Activated CD4-positive, alpha-beta memory T cell treated with anti-CD3 and anti-CD28 coated beads, Interleukin-2, amount 10 ng/mL, durations not matched to agents 7 days and 5 days (primary cell): ENCODE measurements at places on chromosomes 7 and 10. TPM values are rescaled to one million over a fixed set of nuclear protein-coding genes. Genes with fewer than 3 reads are reported as not detected.

DNA sequence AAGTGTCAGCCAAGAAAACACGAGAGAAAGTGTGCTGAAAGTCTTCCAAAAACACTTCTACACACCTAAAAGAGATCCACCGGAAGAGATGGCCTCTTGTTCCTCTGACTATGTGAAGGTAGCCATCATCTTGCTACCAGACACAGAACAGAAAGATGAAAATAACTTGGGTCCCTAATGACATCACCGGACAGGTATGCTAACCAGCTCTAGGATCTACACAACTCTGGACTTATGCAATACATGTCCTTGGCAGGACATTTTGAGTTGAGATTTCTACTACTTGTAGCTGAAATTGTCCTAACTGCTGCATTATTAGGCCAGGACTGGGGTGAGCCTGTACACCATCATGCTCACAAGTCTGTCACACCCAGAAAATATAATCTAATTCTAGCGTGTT, 358.7 kb downstream of the ELMO1 start:
- no peak for DNase-seq
- H3K4me1 ChIP-seq: peaks cover 24% of the 10 kb centered on the region
- H3K4me3 ChIP-seq: no peak overlapping the region

GRCh38 chr10:46234431-46235060, 52.3 kb upstream of the ANTXRL start:
- H3K27me3 ChIP-seq: no peaks in the 10 kb centered on the region
- no peak for DNase-seq
- H3K4me3 ChIP-seq: no peak overlapping the region
- H3K36me3 ChIP-seq: peaks cover 9% of the 10 kb centered on the region

DNA sequence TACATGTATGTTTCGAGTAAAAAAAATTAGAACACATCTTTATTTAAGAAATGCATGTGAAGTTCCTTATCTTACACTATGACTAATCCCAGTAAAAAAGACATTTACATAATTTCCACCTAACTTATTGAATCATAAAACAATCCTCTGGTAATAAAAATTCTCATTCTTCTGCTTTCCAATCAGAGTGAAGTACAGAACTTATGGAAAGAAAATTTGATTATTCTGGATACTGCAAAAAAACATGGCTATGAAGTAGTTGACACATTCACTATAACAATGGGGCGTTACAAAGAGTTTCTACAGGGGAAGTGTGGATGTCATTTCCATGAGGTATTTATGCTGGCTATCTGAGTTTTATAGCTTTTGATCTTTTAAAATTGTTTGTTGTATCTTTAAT, 57.7 kb upstream of the WNT16 start:
- no peak overlapping the region for H3K4me3 ChIP-seq
- H3K27ac ChIP-seq: no peak overlapping the region
- peaks cover 19% of the 10 kb centered on the region for H3K27me3 ChIP-seq
- no peak for DNase-seq

THSD7A gene
- not detected for total RNA-seq
